ENCODE measurements at places on chromosomes 11 and 22.

GRCh38 chr11:4839851-4840549 is 9.0 kb downstream of the OR51S1 start:
- DNase-seq, result no peak

GRCh38 chr11:25737071-25737675 is 594.8 kb upstream of the ANO3 start:
- DNase-seq, result no peak

DNA sequence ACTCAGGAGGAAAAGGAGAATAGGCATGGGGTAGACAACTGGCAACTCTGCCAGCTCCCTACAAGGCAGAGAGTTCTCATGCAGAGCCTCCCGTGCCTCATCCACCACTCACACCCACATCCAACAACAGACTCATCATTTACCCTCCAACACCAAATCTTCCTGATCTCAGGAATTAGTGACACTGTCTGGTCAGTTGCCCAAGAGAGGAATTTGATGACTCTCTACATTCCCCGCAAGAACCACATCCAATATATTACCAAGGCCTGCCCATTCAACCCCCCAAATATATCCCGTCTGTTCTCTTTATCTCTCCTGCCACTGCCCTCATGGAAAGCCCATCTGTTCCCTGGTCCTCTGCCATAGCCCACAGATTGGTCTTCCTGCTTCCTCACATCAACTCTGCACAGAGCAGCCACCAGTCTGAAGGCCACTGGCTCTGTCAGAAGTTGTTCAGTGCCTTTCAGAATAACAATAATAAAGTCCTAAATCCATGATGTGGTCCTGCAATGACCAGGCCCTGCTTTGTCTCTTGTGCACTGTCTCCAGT is 57.5 kb upstream of the CD82 start:
- DNase-seq, result no peak

- DNase-seq, result peak; percentile 82
These were observed 403.2 kb downstream of the AASDHPPT start for GRCh38 chr11:106480581-106481190.

GRCh38 chr11:61956191-61957020 is 6.3 kb downstream of the BEST1 start:
- no peak for DNase-seq

DNA sequence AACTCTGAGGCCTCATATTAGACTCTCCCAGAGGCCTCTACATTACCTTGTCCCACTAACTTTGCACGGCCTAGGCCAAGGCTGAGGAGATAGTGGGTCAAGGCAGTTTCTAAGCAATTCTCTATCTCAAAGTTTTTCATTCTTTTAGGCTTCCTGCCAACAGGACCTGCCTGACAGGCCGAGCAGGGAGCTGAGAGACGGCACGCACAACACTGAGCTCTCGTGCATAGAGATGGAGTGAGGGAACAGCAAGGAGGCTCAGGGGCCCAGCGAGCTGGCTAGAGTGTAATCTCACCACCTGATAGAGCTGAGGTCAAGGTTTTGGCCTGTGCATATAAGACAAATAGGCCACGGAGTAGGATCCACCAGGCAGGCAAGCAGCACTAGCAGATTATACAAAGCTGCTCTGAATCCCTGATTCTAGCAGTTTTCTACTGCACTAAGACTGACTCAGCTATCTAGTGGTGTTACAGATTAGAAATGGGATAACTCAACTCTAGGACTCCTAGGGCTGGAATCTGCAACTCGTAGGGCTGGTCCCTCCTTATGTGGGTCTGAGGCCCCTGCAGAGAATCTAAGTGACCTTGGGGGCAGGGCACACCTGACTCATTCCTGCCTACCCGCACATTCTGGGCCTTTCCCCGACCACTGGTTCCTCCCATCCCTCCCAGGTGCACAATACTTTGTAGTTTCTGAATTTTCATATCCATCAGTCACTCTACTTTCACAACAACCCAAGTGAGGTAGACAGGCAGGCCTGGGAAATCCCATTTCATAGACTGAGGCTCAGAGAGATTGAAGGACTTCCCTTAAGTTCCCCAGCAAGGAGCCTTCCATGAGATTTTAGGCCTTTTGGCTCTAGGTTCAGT is 1.7 kb downstream of the CYB5R2 start:
- DNase-seq, result no peak

DNA sequence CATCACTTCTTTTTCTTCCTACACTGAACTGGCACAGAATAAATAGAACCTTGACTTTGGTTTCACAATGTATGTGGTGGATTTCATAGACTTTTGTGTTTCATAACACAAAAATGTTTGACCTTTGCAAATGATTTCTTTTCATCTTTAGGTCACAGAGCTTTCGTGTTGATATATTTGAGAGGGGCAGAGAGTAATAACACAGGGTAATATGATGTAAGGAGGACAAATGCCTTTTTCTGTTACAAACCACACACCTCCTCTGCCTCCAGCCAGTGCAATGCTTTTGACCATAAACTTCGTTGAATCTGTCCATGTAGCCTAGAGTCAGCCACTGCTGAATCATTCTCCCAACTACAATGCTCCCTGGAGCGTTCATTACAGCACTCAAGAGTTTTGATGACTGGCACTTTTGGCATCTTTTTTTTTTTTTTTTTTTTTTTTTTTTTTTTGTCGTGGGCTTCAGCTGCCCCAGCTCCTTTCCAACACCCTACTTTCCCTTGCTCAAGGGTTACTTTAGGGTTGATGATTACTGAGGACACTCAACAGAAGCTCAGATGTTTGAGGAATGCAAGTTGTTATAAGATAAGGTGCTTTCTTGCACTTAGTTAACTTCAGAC is 11.4 kb upstream of the CAT start:
- DNase-seq, result peak; percentile 95

DNA sequence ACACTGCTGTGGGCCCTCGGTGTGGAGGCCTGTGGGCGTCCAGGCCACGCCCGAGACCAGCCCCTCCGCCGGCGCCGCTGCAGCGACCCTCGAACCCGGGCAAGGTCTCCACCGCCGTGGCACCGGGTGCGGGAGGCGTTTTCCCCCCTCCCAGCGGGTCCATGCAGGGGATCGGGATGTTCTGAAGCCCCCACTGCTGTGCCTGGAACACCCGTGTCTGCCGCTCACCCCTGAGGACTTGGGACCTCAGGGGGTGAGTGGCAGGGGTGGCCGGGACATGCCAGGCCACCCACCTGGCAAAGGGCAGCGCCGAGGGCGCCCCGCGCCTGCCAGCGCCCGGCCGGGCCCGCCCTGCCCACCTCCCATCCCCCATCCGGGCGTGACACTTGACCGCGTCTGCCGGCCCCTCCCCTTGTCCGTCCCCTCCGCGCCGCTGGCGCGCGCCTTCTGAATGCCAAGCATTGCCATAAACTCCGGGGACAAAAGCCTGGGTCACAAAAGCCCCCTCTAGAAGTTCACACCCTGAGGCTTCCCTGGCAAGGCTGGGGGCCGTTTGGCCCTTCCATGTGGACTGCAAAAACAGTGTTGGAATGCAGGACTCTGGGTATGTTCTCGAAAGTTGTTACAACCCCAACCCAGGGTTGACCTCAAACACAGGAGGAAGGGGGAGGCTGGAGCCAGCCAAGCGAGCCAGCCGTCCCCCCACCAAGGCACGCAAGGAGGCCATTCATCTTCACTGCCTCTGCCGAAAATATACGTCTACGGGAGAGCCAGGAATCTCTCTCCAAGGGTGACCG is 819 bp upstream of the KCNQ1OT1 start:
- peak; percentile 52 for DNase-seq

Measured in fibroblast of upper back skin (primary cell).